ENCODE measurements at places on chromosomes 16 and 17.

DNA sequence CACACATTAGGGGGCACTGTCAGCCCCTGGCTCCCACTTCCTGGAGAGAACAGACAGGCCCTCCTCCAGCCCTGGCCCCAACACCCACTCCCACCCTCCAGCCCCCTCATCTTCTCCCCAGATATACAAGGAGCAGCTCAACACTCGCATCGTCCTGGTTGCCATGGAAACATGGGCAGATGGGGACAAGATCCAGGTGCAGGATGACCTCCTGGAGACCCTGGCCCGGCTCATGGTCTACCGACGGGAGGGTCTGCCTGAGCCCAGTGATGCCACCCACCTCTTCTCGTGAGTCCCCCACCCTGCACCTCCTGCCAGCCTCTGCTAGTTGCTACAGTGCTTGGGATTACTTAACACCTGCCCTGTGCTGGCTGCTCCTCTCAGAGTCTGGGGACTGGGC is 14.4 kb downstream of the ADAM11 start:
- DNase-seq = no peak

- DNase-seq = no peak
Observed at GRCh38 chr17:33935822-33936221, 319.3 kb upstream of the CCL2 start.

GRCh38 chr16:212999-213398 is 16.2 kb downstream of the LUC7L start:
- no peak for DNase-seq

- DNase-seq = no peak
Observed at GRCh38 chr16:20610211-20610891, 34.2 kb upstream of the ACSM2B start.

DNA sequence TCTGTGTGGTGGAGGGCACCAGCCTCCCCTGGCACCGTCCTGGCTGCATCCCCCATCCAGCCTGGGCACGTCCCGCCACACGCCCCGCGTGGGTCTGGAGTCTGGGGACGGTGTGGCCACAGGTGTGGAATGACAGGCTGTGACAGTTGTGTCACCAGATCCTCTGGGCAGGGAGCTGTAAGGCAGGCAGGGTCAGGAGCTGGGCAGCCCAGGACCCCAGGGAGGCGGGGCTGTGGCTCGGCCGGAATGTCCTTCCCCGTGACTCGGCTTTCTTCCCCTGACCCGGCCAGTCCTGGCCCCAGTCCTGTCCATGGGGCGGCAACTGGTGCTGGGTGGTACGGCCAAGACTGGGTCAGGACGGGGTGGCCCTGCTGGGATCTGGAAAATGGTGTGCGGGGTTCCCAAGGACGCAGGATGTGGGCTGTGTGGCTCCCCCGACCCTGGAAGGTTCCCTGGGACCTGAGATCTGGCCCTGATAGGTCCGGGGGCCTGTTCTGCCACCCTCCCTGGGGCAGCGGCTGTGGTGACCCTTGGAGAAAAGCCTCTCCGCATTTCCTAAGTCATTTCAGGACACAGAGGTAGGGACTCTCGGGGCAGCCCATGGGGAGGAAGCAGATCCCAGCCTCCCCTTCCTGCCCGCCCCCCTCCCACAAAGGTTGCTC is 3.3 kb upstream of the SLC16A3 start:
- no peak for DNase-seq

DNA sequence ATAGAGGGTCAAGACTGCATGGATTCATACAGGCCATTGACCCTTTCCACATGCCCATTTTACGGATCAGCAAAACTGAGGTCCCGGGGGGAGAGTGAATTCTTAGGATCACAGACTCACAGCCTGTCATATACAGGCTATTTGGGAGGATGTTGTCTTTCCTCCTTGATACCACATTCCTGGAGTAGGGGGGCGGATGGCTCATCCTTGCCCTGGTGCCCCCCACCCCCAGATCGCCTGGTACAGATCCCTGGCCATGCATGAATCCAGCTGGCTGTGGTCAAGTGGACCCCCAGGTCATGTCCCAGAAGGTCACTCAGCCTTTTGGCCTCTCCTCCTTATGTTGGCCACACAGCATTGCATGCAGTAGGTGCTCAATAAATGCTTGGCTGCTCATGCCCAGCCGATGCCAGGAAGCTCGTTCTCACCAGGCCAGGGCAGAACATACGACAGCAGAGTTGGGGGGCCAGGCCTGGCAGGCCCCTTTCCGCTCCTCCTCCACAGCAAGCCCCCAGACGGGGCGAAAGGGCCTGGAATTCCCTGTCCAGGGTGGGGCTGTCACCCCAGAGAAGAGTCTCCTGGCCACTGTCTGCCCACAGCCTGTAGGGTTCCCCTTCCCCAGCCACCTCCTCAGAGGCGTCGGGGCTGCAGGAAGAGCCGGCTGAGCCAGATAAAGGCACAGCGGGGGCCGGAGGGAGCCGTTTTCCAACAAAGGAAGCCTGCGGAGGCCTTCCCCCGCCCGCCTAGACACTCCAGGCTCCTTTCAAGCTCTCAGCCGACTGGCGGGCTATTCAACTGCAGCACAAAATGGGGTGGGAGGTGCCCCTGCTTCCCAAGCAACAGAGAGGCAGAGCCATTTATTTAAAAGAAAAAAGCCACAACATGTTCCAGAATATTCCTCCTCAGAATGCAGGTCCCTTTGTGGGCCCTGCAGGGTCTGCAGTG is 215.7 kb upstream of the CIBAR2 start:
- no peak for DNase-seq

DNA sequence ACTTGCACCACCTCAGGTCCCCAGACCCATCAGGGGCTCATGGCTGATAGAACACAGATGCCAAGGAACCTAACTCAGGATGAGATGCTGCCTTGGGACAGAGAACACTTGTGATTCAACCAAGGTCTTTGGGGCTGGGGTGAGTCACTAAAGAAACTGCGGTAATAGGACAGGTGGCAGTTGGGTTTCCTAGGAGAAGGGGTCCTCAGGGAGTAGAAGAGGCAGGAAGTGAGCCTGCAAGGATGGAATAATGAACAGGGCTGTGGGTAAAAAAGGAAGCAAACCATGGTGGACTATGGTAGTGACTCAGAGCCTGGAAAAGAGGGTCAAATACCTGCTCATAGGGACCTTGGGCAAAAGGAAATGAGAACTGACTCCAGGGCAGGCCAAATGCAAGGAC is 6.5 kb upstream of the PNPO start:
- DNase-seq = no peak

DNA sequence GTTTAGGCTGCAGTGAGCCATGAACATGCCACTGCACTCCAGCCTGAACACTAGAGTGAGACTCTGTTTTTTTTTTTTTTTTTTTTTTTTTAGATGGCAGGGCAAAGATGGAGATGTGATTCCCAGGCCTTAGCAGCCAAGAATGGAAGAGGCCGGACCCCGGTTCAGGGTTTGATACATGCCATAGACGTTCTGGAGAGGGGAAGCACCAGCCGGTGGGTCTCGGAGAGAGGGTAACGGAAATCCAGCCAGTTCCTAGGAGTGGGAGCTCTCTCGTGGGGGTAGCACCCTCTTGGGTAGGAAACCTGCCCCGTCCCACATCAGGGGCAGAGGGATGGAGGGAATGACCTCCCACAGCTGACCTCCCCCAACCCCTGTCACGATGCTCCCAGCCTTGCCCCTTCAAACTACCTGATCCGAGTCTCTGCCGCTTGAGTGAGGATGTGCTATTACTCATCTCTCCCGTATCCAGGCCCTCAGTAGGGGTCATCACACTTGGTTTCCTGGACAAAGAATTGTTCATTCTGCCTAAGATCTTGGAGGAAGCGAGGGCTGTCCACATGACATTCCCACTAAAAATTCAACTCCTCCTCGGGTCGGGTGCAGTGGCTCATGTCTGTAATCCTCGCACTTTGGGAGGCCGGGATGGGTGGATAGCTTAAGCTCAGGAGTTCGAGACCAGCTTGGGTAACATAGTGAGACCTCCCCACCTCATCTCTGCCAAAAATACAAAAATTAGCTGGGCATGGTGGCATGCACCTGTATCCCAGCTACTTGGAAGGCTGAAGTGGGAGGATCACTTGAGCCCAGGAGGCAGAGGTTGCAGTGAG is 47.3 kb downstream of the MIS12 start:
- no peak for DNase-seq

DNA sequence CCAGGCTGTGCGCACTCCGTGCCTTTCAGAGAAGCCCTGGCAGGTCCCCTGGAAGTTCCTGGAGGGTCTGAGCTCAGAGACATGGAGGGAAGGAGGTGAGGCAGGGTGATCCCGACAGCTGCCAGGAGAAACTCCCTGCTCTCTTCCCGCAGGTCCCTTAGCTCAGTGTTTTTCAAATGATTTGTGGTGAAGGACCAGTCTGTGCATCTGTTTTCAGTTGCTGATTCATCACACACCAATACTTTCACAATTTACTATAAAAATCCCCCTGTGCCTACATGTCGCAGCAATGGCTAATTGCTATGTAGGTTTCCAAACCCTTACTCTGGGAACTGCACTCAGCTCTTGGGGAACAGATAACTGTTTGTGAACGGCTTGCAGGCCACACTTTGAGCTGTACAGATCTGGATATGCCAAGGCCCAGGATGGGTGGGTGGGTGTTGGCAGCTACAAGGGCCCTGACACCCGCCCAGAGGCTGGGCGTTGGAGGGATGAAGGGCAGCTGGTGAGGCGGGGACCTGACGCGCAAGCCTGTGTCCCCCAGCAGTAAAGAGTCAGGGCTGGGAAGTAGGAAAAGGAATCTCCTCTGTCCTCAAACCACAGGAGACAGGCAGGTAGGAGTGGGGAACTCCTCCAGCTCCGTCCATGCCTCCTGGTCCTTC is 20.5 kb upstream of the EMP2 start:
- DNase-seq = no peak

- DNase-seq = no peak
Observed at GRCh38 chr17:49483599-49484509, 11.2 kb upstream of the NGFR start.

GRCh38 chr17:21313320-21313719 is 28.8 kb downstream of the MAP2K3 start:
- peak; percentile 47 for DNase-seq

GRCh38 chr16:48160575-48160974 is 4.8 kb upstream of the ABCC12 start:
- DNase-seq = no peak

GRCh38 chr17:41895617-41896016 is 23.1 kb downstream of the ACLY start:
- DNase-seq = no peak

DNA sequence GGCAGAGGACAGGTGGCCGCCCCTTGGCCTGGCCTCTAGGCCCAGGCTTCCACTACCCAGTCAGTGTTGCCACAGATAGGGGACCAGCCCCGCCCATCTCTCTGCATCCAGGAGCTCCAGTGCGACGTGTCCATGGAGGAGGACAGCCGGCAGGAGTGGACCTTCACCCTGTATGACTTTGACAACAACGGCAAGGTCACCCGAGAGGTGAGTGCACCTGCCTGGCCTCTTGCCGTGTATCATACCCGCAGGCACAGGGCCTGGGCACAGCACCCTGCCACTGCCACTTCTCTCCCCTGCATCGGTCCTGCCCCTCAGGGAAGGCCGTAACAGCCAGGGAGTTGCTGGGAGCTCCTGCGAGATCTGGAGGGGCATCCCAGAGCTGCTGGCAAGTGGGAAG is 55.7 kb downstream of the SNX20 start:
- no peak for DNase-seq

GRCh38 chr16:2884041-2884451 is 1.0 kb downstream of the FLYWCH2 start:
- no peak for DNase-seq

- no peak for DNase-seq
Observed at GRCh38 chr16:67395105-67395457, 1.8 kb upstream of the TPPP3 start.

- DNase-seq = peak; percentile 71
Observed at GRCh38 chr16:66588981-66589713, 9.9 kb downstream of the CMTM2 start.

GRCh38 chr16:1890708-1891050 is 18.7 kb upstream of the MEIOB start:
- no peak for DNase-seq

DNA sequence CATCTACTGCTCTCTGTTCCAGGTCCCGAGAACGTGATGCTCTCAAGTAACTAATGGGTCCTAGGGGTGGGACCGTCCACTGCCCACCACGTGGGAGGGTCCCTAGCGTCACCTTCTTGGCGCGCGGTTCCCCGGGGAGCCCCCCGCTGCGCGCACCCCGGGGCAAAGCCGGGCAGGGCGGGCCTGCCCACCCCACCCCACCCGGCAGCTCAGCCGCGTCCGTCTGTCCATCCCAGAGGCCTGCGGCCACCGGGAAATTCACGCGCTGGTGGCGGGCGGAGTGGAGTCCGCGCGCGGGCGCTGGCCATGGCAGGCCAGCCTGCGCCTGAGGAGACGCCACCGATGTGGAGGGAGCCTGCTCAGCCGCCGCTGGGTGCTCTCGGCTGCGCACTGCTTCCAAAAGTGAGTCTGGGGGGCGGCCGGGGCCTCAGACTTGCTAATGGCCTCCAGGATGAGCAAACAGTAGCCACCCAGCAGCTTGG is 494 bp downstream of the PRSS41 start:
- DNase-seq = no peak

DNA sequence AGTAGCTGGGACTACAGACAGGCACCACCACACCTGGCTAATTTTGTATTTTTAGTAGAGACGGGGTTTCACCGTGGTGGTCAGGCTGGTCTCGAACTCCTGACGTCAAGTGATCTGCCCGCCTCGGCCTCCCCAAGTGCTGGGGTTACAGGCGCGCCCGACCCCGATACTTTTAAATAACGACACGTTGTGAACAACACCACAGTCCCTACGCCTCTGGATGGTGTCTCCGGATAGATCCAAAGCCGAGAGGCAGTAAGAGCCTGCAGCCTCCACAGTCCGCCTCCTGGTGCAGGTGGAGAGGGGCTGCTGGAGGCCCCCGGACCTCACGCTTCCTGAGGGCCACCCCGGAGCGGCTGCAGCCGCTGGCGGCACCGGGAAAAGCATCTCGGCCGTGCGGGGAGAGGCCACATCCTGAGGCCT is 741 bp upstream of the TLCD3A start:
- DNase-seq = no peak

GRCh38 chr17:48618256-48618896 is 3.3 kb upstream of the HOXB8 start:
- DNase-seq = peak; percentile 96

DNA sequence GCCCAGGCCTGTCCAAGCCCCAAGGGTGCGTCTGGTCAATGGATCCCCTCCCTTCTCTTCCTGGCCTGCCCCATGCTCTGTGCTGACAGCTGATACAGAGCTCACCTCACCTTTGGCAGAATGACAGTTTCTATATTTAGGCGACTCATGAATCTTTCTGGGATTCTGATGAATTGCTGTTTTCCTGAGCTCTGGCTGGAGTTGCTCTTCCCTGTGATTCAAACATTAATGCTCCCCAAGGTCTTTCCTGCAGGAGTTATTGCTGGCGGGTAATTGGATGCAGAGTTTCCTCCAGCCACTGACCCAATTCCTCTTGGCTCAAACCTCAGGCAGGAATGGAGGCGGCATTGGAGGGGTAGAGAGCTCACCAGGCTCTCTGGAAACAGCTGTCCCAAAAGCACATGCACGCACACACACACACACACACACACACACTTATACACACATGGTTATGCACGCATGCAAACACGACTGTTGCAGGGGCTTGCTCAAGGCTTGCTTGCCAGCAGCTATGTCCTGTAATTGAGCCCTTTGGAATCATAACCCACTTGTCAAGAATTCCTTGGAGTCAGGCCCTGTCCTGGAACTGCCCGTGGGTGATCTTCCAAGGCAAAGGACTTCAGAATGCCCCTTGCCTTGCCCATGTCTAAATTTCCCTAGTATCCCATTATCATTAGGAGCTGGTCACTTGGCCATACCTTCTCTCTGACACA is 128.8 kb downstream of the ASIC2 start:
- DNase-seq = no peak
